Mesendoderm (in vitro differentiated cells): ENCODE measurements at places on chromosomes 13 and 19.

GRCh38 chr13:42345367-42345766 lies 73.4 kb downstream of the AKAP11 start:
- H3K36me3 ChIP-seq: no peaks in the 10 kb centered on the region
- H3K4me3 ChIP-seq: no peak overlapping the region
- no peaks in the 10 kb centered on the region for H3K27me3 ChIP-seq
- no peak overlapping the region for H3K27ac ChIP-seq

- no peak overlapping the region for H3K27ac ChIP-seq
- no peak overlapping the region for H3K4me3 ChIP-seq
- no peak for DNase-seq
- H3K36me3 ChIP-seq: no peaks in the 10 kb centered on the region
- no peaks in the 10 kb centered on the region for H3K4me1 ChIP-seq
Observed at GRCh38 chr13:43003010-43003409, 11.0 kb upstream of the EPSTI1 start.

DNA sequence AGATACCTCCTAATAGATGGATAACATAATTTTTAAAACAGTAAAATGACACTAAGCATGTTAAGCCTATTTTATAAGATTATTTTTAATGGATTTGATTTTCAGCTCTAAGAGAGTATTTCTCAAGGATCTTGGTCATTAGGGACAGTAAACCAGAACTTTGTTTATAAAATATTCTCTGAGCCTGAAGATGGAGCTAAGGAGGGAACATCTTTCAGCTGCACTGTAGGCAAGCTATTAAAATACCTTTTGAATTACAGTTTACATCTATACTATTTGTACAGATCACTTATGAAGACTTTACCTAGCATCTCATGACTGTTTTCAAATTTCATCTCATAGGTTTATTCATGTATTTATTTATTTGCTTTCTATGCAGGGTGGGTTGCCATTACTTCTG lies 345.3 kb downstream of the MYO16 start:
- no peaks in the 10 kb centered on the region for H3K4me1 ChIP-seq
- no peak overlapping the region for H3K27ac ChIP-seq
- DNase-seq: no peak
- no peaks in the 10 kb centered on the region for H3K36me3 ChIP-seq
- H3K4me3 ChIP-seq: no peak overlapping the region

DNA sequence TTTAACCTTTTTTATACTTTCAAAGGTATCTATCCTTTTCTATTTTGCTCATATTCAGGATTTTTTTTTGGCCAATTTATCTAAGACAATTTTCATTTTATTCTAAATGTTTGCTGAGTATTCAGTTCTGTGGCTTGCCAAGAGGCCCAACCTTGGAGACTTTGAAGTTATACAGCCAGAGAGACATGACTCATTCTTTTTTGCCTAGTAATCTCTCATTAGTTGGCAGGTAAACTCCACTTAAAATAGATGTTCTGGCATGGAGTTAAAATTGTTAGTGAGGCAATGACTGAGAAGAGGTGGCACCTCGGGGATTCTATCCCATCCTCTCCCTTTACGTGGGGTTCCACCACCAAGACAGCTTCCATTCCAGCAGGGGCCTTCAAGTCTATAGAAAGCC lies 213.8 kb downstream of the KCTD12 start:
- H3K27me3 ChIP-seq: no peaks in the 10 kb centered on the region
- no peaks in the 10 kb centered on the region for H3K36me3 ChIP-seq
- no peak overlapping the region for H3K4me3 ChIP-seq
- H3K27ac ChIP-seq: no peak overlapping the region

DNA sequence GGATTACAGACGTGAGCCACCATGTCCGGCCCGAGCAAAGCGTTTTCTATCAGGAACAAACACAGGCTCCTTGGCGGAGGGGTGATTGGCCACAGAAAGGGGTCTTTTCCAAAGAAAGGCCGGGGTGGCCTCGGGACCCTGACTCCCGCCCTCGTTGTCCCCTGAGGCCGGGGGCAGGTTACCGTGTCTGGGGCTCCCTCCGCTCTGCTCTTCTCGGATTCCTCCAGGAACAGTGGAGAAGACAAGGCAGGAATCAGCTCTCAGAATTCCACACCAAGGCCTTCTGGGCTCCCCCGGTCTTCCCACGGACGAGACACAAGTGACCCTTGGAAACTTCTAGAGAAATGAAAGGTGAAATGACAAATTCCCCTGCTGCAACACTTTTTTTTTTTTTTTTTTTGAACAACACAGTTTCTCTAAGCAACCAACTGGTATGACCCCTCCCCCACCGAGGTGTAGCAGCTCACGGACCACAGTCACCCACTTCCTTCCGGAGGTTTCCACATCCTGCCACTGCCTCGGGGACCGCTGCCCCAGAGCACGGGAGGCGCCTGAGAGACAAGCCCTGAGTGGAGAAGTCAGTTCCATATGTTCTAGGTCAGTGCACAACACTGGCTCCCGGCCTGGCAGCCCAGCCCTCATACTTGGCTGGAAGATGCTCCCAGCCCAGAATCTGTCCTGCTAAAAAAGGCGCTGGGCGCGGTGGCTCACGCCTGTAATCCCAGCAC lies 11.0 kb downstream of the MOB3A start:
- no peaks in the 10 kb centered on the region for H3K36me3 ChIP-seq
- no peaks in the 10 kb centered on the region for H3K27me3 ChIP-seq
- no peak overlapping the region for H3K27ac ChIP-seq
- DNase-seq: no peak
- no peak overlapping the region for H3K4me3 ChIP-seq
- peaks cover 2% of the 10 kb centered on the region for H3K4me1 ChIP-seq

DNA sequence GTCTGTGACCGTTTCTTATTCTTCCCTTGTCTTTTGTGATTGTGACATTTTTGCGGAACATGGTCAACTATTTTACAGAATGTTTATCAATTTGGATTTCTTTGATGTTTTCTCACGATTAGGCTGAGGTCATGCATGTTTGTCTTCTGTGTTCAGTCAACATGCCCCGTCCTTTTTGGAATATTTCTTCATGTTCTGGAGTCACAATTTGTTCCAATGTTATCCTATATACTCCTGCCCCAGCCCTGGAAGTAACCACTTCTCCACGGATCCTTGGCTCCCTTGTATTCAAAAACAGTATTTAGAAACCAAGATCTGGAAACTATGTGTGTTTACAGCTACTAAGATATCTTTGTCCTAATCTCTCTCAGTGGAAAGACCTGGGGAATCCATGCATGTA lies 9.6 kb downstream of the CARD8 start:
- no peaks in the 10 kb centered on the region for H3K36me3 ChIP-seq
- no peaks in the 10 kb centered on the region for H3K4me1 ChIP-seq
- H3K27ac ChIP-seq: no peak overlapping the region
- no peak overlapping the region for H3K4me3 ChIP-seq

GRCh38 chr19:31627620-31628365 lies 278.6 kb upstream of the TSHZ3 start:
- H3K27me3 ChIP-seq: no peaks in the 10 kb centered on the region
- no peak overlapping the region for H3K27ac ChIP-seq
- H3K36me3 ChIP-seq: no peaks in the 10 kb centered on the region

GRCh38 chr19:23071147-23071511 lies 45.7 kb upstream of the ZNF730 start:
- H3K27me3 ChIP-seq: no peaks in the 10 kb centered on the region
- H3K4me1 ChIP-seq: no peaks in the 10 kb centered on the region
- no peak overlapping the region for H3K4me3 ChIP-seq
- no peak overlapping the region for H3K27ac ChIP-seq

DNA sequence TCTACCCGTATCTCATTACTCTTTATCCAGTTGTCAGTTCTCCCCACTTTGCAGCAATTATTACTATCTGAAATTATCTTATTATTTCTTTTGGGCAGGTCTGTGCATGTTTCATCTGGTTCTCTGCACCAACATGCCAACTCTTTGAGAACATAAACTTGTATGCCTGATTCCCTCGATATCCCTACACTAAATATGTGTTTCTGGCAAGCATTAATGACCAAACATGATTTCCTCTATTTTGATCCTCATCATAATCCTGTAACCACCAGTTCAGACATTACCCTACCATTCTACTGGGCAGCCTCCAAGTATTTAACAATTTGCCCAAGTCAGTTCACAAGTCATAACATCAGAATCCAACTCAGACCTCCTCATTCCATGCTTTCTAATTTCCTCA lies 426.1 kb downstream of the FOXO1 start:
- no peaks in the 10 kb centered on the region for H3K36me3 ChIP-seq
- no peaks in the 10 kb centered on the region for H3K4me1 ChIP-seq
- DNase-seq: no peak
- H3K4me3 ChIP-seq: no peak overlapping the region
- no peaks in the 10 kb centered on the region for H3K27me3 ChIP-seq

- H3K4me1 ChIP-seq: no peaks in the 10 kb centered on the region
- peak; percentile 10 for DNase-seq
- no peaks in the 10 kb centered on the region for H3K36me3 ChIP-seq
- no peaks in the 10 kb centered on the region for H3K27me3 ChIP-seq
- no peak overlapping the region for H3K27ac ChIP-seq
- no peak overlapping the region for H3K4me3 ChIP-seq
Observed at GRCh38 chr13:109516186-109516585, 270.2 kb downstream of the IRS2 start.

DNA sequence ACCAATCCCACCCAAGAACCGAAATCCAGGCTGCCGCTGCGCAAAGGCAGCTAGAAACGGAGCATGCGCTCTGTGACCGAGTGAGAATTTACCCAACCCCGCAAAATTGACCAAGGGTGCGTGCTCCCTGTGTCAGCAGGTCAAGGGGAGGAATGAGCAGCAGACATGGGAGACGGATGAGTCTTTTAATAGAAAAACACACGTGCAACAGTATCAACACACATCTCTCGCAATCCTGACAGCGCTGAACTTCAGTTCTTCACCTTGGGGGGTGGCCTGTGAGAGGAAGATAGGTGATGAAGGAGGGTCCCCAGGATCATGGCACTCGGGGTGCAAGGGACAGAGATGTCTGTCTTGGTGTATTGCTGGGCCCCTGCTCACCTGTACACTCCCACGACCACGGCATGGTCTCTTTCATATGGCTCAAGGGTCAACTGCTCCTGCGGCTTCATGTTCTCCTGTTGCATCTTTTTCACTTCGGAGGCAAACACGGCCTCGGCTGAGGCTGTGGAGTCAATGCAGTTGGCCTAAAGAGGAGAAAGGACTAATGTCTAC lies 402 bp upstream of the DYRK1B start:
- DNase-seq: no peak
- no peaks in the 10 kb centered on the region for H3K27me3 ChIP-seq
- no peak overlapping the region for H3K27ac ChIP-seq
- no peaks in the 10 kb centered on the region for H3K4me1 ChIP-seq
- H3K36me3 ChIP-seq: peaks cover 20% of the 10 kb centered on the region

- H3K27ac ChIP-seq: no peak overlapping the region
Observed at GRCh38 chr19:53195265-53195903, 2.2 kb upstream of the ZNF665 start.

DNA sequence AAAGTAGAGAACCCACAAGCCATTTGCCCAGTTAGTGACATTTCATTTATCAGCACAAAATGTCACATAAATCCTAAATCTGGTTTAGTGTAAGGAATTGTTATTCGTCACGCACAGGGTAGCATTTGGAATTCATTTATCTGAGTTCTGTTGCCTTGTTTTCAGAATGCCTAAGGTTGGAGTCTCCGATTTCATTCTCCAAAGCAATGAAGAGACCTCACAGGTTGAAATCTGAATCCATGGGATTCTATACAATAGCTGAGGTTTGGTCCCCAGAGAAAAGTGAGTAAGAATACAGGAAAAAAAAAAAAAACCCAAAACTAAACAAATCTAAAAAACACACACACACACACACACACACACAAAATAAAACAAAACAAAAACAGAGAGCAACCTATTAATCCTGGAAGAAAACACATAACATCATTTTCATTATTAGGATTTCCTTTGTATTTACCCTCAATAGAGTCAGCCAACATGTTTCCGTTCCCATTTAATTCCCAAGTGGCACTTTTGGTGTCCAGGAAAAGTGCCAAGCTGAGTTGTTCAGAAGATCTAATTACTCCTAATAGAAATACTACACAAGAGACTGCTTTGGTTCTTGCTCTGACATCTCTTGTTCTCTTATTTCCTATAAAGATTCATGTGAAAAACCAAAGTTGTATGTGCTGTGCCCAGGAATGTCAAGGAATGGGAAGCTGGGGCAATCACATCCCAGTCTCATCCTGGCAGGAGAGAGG lies 36.2 kb upstream of the LRCH1 start:
- H3K4me3 ChIP-seq: no peak overlapping the region
- no peaks in the 10 kb centered on the region for H3K36me3 ChIP-seq
- H3K27ac ChIP-seq: no peak overlapping the region
- no peaks in the 10 kb centered on the region for H3K4me1 ChIP-seq
- DNase-seq: no peak
